ENCODE measurements at places on chromosomes 6 and 20.
A peak's percentile ranks its signal among the peaks of the same experiment; 100 is the strongest.

- no peak for DNase-seq
These were observed 24.4 kb upstream of the ADTRP start for GRCh38 chr6:11802886-11803590.

GRCh38 chr6:29925321-29925720 lies 17.0 kb upstream of the HLA-A start:
- DNase-seq: no peak

- no peak for DNase-seq
These were observed 405.0 kb downstream of the UTRN start for GRCh38 chr6:144690133-144690532.

DNA sequence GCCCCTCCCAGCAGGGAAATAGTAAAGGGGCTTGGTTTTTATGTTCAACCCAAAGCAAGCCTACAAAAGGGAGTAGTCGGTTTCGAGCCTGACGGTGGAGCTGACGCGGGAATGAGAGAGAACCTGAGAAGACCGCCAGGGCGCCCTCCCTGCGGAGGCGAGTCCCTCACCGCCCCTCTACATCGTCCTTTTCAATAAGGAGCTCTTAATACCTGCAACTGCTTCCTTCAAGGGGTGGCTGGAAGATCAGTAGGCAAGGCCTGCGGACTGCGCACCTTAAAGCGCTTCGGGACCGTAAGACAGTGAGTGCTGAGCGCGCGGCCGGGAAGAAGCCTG lies 709 bp upstream of the ZNF76 start:
- DNase-seq: peak; percentile 57

DNA sequence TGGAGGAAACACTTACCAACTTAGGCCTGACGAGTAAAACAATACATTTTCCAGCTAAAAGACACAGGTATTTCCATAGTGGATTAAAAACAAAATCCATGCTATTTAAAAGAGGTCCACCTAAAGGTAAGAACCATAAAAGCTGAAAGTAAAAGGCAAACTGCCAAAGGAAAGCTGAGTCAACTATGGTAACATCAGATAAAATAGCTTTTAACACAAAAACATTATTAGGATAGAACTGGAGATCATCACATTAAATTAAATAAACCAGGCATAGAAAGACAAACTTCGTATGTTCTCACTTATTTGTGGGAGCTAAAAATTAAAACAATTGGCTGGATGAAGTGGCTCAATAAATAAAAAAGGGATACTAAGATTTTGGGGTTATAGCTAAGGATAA lies 166.8 kb upstream of the SLC22A16 start:
- DNase-seq: no peak

DNA sequence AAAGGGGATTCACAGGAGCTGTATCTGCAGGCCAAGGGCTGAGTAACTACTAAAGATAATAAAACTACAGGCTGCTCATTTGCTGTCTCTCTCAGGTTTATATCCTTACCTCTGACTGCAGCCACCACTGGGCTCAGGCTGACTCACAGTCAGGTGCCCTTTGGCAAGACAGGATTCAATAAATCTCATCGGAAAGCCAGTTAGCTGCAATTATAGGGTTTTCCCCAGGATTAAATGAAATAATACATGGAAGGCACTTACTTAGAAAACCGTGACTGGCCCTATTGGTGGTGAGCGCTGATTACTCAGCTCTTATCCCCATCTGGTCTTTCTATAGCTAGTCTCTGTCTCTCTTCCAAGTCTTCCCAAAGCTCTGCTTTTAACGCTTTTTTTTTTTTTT lies 26.4 kb downstream of the RMND1 start:
- no peak for DNase-seq

DNA sequence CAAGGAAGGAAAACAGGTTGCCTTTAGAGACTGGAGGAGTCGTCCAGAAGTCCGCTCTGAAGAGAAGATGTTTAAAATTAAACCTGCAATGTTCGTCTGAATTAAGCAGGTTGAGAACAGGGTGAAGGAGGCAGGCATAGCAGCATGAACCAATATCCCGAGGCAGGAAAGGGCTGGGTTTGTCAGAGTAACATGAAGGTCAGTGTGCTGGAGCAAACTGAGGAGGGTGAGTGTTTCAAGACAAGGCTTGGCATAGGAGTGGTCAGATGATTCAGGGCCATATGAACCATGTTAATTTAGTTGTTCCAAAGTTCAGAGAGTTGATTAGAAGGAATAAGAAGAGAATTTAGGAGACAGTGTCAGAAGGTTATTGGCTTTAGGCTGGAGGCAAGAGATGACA lies 93.3 kb downstream of the UTRN start:
- no peak for DNase-seq

- peak; percentile 61 for DNase-seq
These were observed 11.7 kb upstream of the HCK start for GRCh38 chr20:32040142-32040953.

DNA sequence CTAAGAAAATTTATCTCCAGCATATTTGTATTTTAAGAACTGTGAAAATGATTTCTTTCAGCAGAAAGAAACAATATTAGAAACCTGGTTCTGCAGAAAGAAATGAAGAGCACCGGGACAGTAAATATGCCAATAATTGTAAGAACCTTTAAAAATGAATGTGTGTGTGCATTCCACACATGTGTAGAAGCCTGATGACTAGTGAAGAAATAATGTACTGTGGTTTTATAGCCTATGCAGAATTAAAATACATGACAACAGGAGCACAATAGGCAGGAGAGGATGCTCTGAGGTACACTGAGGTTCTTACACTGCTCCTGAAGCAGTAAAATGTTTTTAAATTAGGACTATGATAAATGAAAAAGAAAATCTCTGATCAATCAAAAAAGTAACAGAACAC lies 48.9 kb downstream of the SNX14 start:
- DNase-seq: no peak

DNA sequence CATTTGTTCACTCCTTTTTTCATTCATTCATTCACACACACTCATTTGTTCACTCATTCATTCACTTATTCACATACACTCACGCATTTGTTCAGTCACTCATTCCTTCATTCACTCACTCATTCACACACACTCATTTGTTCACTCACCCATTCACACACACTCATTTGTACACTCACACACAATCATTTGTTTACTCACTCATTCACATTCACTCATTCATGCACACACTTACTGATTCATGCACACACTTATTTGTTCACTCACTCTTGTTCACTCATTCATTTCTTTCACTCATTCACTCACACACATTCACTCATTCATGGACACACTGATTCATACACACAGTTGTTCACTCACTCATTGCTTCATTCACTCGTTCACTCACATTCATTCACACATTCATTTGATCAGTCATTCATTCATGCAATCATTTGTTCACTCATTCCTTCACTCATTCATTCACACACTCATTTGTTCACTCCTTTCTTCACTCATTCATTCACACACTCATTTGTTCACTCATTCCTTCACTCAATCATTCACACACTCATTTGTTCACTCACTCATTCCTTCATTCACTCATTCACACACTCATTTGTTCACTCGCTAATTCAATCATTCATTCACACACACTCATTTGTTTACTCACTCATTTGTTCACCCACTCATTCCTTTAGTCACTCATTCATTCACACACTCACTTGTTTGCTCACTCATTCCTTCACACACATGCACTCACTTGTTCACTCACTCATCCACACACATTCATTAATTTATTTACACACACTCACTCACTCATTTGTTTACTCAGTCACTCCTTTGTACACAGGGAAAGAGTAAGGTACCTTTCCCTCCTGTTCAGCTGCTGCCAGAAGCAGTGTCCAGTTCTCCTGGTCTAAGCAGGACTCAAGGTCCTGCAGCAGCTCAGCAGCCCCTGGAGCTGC lies 50.7 kb upstream of the BHLHE23 start:
- no peak for DNase-seq

- no peak for DNase-seq
These were observed 114.8 kb downstream of the RPS12 start for GRCh38 chr6:132929141-132929540.

- DNase-seq: no peak
These were observed 5.0 kb upstream of the TRAF3IP2 start for GRCh38 chr6:111610548-111611172.

DNA sequence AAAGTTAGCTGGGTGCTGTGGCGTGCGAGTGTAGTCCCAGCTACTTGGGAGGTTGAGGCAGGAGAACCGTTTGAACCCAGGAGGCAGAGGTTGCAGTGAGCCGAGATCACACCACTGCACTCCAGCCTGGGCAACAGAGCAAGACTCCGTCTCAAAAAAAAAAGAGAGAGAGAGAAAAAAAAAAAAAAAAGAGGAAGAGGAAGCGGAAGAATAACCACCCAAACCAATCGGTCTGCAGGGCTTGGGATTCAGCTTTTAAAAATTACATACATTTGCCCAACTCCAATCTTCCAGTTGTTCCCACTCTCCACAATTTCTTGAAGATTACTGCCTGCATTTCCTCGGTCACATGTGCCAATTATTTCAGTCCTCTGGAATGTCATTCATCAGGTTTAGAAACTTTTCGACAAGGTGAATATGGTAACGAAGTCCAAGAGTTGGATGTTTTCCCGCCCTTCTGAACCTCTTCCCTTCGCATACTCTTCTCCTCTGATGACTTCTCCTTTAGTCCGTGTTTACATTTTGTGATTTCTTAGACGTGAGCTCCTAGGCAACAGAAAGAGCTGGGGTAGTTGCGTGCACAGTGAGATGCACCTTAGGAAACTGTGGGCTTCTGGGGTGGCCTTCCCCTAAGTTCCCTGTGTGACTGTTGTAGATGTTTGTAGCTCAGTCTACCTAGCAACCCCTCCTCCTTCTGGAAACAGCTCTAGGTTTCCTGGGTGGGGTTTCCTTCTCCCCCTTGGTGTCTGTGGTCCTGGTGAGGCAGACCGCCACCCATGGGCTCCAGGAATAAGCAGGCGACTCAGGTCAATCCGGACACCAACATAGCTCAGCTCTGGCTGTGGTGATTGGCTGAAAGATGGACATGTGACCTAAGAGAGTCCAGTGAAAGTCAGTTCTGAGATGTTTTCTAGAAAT lies 63.0 kb upstream of the NCOA3 start:
- DNase-seq: peak; percentile 71

DNA sequence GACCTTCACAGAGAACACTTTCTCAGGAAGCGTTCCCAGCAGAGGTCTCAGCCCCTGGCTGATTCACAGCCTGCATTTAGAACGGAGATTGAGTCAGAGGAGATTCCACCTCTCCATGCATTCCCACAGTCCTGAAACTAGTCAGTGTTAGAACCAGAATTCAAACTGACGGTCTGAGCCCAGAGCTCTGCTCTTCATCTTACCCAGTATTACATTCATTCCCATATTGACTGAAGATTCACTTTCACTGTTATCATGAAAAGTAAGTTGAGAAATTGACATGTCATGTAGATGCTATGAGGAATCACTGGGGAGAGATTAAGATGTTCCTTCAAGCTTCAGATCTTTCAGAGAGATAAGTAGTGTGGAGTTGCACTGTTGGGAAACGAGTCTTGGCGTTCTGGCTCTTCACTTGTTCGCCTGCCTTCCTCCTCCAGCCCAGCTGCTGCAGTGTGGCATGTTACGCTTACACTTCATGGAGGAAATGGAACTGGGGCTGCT lies 28.3 kb downstream of the MAS1 start:
- no peak for DNase-seq

DNA sequence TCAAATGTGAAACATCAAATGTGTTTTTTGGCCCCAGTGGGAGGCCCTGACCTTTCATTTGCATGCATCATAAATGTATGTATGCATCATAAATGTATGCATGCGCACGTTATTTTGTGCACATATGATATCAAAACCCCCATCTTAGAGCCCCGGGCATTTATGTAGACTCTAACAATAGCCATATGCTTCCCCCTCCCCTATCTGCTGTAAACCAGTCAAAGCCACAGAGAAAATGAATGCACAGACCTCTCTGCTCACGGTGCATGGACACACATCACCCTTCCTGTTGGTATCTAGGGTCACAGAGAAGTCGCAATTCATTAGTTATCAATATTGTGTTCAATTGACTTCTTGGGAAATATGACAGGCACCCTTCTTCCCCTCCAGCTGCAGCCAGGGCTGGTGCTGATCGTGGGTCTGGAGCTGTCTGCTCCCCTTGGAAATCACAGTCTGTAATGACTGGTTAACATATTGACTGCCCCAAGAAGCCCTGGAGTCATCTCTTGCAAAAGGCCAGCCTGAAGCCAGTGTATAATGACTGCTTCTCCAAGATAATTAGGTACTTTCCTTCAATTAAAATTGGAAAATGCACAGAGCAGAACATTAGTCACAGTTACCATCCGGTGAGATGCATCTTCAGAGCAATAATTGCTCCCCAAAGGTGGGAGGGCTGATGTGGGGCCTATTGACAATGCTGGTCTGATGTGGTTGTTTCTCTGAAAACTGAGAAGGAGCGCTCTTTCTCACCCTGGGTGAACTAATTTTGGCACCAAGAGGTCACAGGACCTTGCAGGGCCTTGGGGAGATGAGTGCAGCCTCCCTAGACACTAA lies 532.2 kb downstream of the CDH26 start:
- DNase-seq: no peak

DNA sequence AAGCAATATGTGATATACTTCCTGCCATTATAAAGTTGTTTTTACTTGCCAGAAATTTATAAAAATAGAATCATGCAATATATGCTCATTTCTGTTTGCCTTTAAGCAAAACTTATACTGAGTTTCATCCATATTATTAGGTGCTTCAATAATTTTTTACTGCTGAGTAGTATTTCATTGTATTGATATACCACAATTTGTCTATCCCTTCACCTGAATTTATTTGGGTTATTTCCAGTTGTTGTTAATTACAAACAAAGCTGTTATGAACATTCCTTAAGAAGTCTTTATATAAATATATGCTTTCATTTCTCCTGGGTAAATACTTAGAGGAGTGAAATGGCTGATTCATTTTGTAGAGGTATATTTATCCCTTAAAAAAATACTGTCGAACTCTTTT lies 864.1 kb downstream of the HACE1 start:
- no peak for DNase-seq

- no peak for DNase-seq
These were observed 88.0 kb downstream of the INSM1 start for GRCh38 chr20:20455926-20456325.

- no peak for DNase-seq
These were observed 33.2 kb downstream of the SYNDIG1 start for GRCh38 chr20:24502661-24503060.

- DNase-seq: no peak
These were observed 61.6 kb downstream of the PLCB4 start for GRCh38 chr20:9130521-9130920.

GRCh38 chr6:36904114-36904513 lies 18.4 kb downstream of the C6orf89 start:
- no peak for DNase-seq

- DNase-seq: peak; percentile 60
These were observed 646 bp upstream of the CPNE5 start for GRCh38 chr6:36839749-36840431.

Data from GM10248 (cell line).